ENCODE measurements at places on chromosomes 2 and 18. TPM values are rescaled to one million over a fixed set of nuclear protein-coding genes. Genes with fewer than 3 reads are reported as not detected.

Gene GNAL
- total RNA-seq = 10.4 TPM

Gene FBXO15
- total RNA-seq = 1.3 TPM

Gene TRIM54
- total RNA-seq = 65.9 TPM

Gene SLC66A3
- 16.7 TPM for total RNA-seq

Gene MYOM1
- 219 TPM for total RNA-seq

Gene CDH2
- 267 TPM for total RNA-seq

Gene L3MBTL4
- 5.8 TPM for total RNA-seq

Gene PMAIP1
- total RNA-seq = 1.1 TPM

Gene TMEM200C
- 26.8 TPM for total RNA-seq

Gene FAM237A
- total RNA-seq = not detected

Gene SPTBN1
- total RNA-seq = 283 TPM

Gene CFAP65
- 0.07 TPM for total RNA-seq

Gene SNRPD1
- 6.8 TPM for total RNA-seq

Gene SERPINB4
- total RNA-seq = not detected

Gene FLACC1
- 0.53 TPM for total RNA-seq

Gene DYNAP
- total RNA-seq = not detected

Gene SLC4A5
- 2.3 TPM for total RNA-seq

Gene FOXD4L1
- 1.2 TPM for total RNA-seq

Gene THSD7B
- not detected for total RNA-seq

Gene ALPP
- not detected for total RNA-seq

Gene SGPP2
- 24.6 TPM for total RNA-seq

Gene PNPT1
- 8.8 TPM for total RNA-seq

Gene CRYGD
- not detected for total RNA-seq

Gene DAPL1
- not detected for total RNA-seq

Gene ARHGAP25
- total RNA-seq = 3.0 TPM

Gene CYP20A1
- total RNA-seq = 7.1 TPM
